ENCODE measurements at places on chromosomes 6 and 20. TPM values are rescaled to one million over a fixed set of nuclear protein-coding genes. Genes with fewer than 3 reads are reported as not detected.

Gene GABBR1
- total RNA-seq = 19.3 TPM

Gene CDSN
- not detected for total RNA-seq

Gene OOEP
- 1.0 TPM for total RNA-seq

Gene PCMTD2
- 29.6 TPM for total RNA-seq

Gene EFHC1
- total RNA-seq = 3.7 TPM

Gene DLL1
- 0.56 TPM for total RNA-seq

Gene GJA10
- total RNA-seq = not detected

Gene SEMG1
- total RNA-seq = not detected

Gene DNAH8
- 0.09 TPM for total RNA-seq

Gene CLIC5
- total RNA-seq = 10.7 TPM

Gene ENPP5
- 0.45 TPM for total RNA-seq

Gene SCUBE3
- total RNA-seq = 0.05 TPM

Gene RSPO4
- not detected for total RNA-seq

Gene GLP1R
- not detected for total RNA-seq

Gene NRSN1
- total RNA-seq = not detected

Gene TULP1
- total RNA-seq = not detected
